Stimulated activated CD8-positive, alpha-beta memory T cell treated with anti-CD3 and anti-CD28 coated beads, Interleukin-4, amount 100 ng/mL, for 1 hour (primary cell): ENCODE measurements at places on chromosomes 4 and X.
A peak's percentile ranks its signal among the peaks of the same experiment; 100 is the strongest.

DNA sequence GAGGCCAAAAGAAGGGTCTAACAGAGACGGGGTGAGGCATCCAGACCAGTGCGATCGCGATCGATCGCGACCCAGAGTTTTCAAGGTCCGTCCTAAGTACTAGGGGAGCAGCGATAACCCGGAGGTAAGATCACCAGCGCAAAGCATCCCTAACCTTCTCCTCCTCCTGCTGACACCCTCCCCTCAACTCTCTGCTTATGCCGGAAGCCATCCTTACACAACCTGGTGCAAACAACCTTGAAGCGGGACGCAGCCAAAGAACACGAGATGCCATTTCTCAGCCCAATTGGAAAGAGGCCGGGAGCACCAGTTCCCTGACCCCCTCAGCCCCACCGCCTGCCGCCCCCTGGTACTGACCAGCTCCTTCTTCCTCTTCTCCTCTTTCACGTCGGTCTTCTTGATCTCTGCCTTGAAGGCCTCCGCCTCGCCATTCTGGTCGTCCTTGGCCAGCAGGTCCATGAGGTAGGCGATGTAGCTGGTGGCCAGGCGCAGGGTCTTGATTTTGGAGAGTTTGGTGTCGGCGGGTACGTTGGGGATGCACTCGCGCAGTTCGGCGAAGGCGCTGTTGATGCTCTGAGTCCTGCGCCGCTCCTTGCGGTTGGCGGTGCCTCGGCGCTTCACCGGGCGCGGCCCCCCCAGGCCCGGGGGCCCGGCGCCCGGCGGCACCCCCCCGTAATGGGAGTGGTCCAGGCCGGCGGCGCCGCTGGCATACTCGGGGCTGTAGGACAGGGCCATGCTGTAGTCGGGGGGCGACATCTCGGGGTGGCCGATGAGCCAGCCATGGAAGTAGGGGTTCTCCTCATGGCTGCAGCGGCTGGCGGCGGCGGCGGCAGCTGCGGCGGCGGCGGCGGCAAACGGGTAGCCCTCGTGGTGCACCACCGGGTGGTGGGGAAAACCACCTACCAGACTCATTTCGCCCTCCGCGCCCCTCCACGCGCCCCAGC, 1.4 kb downstream of the HAND2 start:
- no peak for DNase-seq

- DNase-seq: no peak
Observed at GRCh38 chr4:186121057-186121456, 16.6 kb downstream of the FAM149A start.

DNA sequence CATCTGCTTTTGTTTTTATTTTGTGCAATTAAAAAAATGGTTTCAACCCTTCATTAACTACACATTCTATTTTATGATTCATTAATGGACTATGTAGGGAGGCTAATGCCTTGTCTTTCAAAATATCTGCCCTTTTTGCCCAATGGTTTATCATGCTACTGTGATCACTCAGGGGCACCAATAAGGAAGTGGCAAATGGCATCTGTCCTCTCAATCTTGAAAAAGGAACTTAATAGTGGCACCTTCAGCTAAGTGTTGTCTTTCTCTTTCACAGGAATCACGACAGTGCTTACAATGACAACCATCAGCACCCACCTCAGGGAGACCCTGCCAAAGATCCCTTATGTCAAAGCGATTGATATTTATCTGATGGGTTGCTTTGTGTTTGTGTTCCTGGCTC, 57.1 kb downstream of the COMMD8 start:
- DNase-seq: no peak

DNA sequence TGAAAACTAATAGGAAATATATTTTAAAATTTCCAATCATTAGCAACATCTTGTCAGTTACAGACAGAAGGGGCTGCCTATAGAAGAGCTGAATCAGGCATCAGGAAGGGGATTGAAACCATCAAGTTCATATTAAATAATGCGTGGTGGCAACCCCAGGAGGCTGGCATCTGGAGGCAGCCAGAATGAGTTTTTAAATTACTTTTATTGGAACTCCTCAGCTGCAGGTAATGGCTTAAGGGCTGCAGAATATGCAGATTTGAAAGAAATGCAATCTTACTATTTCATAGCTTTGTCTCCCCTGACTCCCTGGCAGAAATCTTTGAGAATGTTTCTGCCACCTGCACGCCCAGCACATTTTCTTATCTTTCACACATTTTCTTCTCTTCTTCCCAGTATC, 711.6 kb downstream of the PCDH19 start:
- DNase-seq: no peak

- no peak for DNase-seq
Observed at GRCh38 chrX:129802863-129803262, 23.1 kb downstream of the SASH3 start.

GRCh38 chr4:76035141-76035540, 729 bp downstream of the CXCL11 start:
- no peak for DNase-seq

GRCh38 chr4:167614866-167615265, 380.6 kb upstream of the SPOCK3 start:
- no peak for DNase-seq

- DNase-seq: no peak
Observed at GRCh38 chrX:73562458-73562857, 539 bp upstream of the CHIC1 start.

DNA sequence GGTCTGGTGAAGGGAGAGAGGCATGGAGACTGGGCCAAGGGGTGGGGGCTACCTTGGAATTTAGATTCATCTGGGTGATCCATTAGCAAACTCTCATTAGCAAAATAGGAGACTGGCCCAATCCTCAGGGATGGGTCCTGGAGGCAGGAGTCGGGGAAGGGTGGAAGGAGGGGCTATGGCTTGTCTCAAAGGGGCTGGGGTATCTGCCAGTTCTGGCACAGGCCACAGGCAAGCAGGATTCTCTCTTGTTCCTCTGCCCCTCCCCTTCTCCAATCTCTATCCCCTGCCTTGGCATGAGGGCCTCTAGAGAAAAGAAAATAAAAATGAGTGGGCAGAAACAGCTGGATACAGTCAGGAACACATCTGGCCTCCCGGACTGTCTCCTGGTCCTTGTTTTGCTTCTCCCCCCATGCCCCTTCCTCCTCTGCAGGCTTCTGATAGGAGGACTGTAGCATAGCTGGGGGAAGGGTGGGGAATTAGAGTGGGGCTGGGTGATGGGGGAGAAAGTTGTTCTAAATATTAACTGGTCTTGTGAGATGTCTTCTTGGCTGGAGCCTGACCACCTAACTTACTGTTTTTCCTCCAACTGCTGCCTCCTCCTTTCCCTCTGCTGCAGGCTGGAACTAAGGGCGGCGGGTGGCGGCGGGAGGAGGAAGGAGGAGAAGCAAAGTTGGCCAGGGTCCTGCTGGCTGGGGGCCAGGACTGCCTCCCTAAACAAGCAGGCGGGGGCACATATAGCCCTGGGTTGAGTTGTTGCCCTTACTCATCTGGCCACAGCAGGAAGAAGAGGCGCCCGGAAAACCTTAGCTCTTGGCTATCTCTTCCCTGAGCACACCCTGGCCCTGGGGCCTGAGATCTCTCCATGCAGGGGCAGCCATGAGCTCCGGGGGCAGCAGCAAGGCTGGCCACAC, 53.3 kb upstream of the LAS1L start:
- DNase-seq: no peak

GRCh38 chr4:183797445-183798300, 107.4 kb upstream of the STOX2 start:
- DNase-seq: no peak

GRCh38 chr4:129481107-129481506, 385.2 kb downstream of the C4orf33 start:
- DNase-seq: no peak

DNA sequence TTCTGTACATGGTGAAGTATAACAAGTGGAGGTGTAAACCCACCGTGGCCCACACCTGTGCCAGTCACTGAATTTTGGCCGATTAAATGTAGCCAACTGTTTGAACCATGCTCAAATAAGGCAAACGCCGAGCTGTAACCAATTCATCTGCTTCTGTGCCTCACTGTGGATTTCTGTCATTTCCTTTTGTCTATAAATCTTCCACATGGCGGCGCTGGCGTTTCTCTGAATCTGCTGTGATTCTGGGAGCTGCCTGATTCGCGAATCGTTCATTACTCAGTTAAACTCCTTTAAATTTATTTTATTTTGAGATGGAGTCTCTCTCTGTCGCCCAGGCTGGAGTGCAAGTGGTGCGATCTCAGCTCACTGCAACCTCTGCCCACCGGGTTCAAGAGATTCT, 19.2 kb downstream of the SUPT20HL2 start:
- DNase-seq: no peak

- no peak for DNase-seq
Observed at GRCh38 chrX:57447856-57448255, 144.0 kb upstream of the ZXDB start.

DNA sequence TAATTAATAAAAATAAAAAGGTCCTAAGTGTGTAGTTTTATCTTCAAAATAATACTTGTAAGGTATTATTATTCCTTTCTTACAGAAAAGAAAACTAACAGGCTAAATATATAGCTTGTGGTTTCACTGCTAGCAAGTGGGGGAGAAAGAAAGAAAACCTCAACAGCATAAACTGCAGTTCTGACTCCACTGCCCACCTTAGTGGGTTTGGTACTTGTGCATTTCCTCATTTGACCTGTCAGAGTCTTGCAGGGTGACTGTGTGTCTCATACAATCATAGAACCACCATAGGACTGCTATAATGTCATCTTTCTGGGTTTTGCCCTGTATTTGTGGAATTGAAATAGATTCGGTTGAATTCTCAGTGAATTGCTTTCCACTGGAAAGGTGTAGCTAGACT, 94.7 kb upstream of the PUDP start:
- DNase-seq: no peak

DNA sequence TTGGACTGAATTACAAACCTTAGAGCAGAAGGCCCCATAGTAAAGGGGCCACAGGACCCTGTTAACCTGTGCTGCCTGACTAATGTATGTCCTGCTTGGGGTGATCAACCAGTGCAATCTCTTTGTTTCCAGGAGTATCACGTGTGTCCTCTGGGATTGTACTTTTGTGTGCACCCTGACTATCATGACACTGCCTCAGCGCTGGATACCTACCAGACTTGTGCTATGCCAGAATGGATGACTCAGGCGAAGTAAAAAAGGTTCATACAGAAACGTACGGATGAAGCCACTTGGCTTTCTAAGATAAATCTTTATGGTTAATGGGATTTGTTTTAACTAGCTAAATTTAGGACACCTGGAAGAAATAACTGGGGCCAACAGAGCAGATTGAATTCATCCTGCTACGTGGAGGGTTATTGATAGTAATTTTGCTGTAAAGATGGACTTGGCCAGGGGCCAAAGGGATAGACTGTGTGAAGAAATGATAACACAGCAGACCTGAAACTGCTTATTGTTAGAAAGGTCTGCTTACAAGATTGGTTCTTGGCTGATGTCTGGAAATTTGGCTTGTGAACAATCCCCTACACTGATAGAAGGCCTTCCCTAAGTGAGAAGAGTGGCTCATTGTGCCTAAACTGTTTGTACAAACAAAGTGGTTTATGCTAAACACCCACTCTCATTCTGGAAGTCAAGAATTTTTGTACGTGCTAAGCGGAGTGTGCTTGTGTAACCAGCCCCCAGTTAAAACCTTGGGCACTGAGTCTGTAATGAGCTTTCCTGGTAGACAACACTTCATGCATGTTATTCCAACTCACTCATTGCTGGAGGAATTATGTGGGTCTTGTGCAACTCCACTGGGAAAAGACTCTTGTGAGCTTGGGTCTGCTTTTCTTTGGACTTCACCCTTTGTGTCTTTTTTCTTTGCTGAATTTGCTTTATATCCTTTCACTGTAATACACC, 750.5 kb upstream of the HTR2C start:
- DNase-seq: no peak

DNA sequence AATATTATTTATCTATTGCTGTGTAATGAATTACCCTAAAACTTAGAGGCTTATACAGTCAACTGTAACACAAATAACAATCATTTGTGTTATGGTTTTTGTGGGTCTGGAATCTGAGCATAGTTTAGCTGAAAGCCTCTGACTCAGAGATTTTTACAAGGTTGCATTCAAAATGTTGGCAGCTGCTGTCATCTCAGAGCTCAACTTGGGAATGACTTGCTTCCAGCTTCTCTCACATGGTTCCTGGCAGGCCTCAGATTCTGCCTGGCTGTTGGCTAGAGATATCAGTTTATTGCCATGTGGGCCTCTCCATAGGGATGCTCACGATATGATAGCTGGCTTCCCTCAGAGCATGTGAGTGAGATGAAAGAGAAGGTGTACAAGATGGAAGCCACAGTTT, 70.2 kb upstream of the BRWD3 start:
- no peak for DNase-seq

DNA sequence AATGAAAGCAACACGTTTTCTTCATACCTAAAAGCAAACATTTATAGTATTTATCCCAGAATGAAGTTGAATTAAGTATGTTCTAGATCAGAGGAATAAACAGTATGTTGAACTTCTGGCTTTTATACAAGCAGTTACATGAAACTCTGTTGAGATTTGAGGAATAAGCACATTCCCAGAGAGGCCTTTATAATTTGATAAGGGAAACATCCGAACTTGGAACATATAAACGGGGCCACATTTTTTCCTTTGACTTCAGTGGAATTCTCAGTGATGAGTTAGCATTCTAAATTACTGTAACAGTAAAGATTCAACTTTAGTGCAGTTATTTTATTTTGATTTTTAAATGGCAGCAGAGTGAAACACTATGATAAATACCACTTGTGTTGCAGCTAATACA, 119.5 kb downstream of the GLRA3 start:
- DNase-seq: no peak

GRCh38 chr4:3324093-3324815, 31.4 kb downstream of the RGS12 start:
- no peak for DNase-seq

DNA sequence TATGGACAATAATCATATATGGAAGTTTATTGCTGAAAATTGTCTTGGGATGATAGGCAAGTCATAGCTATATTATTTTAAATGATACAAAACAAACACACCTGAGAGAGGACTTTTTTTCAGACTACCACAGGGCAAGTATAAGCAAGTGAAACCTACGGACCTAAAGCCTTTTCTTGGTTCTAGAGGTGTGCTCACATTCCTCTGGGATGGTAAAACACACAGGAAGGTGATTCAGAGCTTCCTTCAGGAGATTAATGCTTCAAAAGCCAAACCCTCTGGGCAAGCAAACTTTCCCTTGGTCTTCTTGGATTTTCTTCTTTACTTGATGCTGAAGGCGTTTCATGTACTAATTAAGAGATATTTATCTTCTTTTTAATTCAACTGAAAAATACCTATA, 60.1 kb upstream of the ACSL4 start:
- DNase-seq: no peak

DNA sequence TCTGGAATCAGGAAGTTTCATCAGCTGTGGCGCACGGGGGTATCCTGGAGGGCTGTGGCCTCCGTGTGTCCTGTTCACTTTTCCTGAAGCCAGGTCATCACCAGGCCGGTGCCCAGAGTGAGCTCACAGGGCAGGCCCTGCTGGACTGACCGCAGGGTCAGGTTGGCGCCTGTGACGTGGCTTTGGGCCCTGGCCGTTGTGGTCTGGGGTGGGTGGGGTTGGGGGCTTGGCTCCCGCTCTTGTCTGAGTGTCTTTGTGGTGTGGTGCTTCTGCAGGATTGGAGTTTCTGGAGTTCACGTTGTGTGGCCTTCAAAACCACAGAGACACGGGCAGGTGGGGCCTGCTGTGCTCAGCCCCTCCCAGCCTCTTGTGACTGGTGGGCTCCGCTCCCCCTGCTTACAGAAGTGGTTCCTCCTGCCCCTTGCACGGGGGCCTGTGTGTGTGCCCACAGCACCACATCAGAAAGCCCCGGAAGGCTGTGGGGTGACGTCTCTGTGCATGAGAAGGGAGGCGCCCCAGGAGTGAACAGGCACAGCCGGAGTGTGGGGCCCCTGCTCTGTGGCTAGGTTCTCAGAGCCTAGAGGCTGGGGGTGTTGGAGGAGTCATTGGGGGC, 9.5 kb downstream of the RGS12 start:
- DNase-seq: peak; percentile 46

GRCh38 chrX:49102190-49102589, 21.3 kb downstream of the GPKOW start:
- no peak for DNase-seq
